GM12892 (cell line): ENCODE measurements at places on chromosomes 5 and 9.

DNA sequence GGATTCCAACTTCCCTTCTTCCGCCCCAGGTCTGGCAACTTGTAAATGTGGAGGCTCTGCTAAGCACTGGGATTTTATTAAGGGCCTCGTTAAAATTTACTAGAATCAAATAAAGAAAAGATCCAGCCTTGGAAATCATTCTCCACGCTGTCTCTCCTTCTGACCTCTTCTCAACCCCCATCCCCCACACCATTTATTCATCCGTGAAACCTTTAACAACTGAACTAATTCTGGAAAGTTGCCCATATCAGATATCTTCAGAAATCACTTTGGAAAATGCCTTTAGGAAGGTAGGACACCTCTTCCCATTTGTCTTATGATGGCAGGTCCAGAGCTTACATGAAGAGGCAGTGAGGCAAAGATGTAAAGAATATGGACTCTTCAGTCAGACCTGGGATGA, 288.5 kb downstream of the SLIT3 start:
- no peak for DNase-seq

- DNase-seq = no peak
Measured at GRCh38 chr5:6636293-6636692, 3.1 kb downstream of the SRD5A1 start.

DNA sequence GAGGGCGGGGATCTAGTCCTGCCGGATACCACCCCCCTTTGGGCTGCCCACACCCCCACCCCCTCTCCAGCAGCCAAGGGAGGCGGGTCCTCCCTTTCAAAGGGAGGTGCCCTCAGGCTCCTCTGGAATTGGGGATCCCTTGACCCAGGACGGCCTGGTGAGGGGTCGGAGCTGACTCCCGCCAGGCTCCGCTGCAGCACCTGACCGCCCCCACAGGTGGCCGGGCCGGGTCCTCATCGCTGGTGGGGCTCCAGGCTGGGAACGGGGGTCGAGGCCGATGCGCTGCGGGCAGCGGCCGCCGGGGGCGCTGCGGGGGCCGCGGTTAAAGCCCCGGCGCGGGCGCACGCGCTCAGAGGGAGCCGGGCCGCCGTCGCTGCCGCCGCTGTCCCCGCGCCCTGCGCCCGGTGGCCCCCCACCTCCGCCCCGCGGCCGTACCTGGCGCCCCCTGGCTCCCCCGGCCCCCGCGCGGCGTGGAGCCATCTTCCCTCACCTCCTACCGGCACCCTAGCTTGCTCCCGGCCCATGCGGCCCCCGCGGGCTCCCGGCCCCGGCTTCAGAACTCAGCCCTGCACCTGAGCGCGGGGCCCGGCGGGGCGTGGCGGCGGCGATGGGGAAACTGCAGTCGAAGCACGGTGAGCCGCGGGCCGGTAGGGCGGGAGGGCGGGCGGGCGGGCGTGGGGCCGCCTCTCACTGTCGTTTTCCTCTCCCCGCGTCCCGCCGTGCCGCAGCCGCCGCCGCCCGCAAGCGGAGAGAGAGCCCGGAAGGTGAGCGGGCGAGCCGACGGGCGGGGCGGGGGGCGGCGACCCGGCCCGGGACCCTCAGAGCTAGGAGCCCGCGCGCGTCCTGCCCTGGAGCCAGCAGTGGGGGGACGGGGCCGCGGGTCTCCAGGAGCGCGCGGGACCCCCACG, at the start of gene NKD2:
Gene NKD2 (plus strand): TSS at position 352 of the 908 bp plus-strand sequence. CDS start 256 bp downstream, at position 608.
- DNase-seq = peak; percentile 83

GRCh38 chr9:121631978-121632418, 19.4 kb upstream of the DAB2IP start:
- DNase-seq = no peak

- DNase-seq = no peak
Measured at GRCh38 chr5:134555223-134555889, 29.9 kb downstream of the JADE2 start.

GRCh38 chr9:37929441-37929895, 25.5 kb upstream of the SLC25A51 start:
- DNase-seq = no peak

GRCh38 chr5:168479166-168479565, 7.1 kb upstream of the RARS1 start:
- DNase-seq = no peak

- DNase-seq = no peak
Measured at GRCh38 chr5:116313366-116313765, 228.5 kb downstream of the COMMD10 start.

GRCh38 chr9:89122949-89123348, 55.7 kb downstream of the SHC3 start:
- no peak for DNase-seq

DNA sequence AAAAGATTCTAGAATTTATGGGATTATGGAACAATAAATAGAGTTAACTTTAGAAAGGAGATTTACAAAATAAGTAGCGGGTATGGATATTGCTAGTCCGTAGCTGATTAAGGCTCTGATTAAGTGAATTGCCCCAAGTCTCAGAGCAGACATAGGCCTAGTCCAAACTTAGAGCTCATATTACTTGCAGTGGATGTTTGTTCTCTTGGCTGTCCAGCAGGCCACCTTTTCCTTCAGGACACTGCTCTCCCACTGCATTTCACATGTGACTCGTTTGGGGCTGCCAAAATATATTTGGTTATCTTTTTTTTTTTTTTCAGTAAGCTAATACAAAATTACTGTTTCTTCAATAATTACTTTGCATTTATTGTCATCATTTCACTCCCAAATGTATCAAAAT, 76.6 kb downstream of the ARRDC3 start:
- DNase-seq = no peak

- DNase-seq = no peak
Measured at GRCh38 chr5:127660047-127660733, 11.3 kb downstream of the CTXN3 start.

GRCh38 chr5:72817076-72817481, 618 bp downstream of the TNPO1 start:
- peak; percentile 25 for DNase-seq

DNA sequence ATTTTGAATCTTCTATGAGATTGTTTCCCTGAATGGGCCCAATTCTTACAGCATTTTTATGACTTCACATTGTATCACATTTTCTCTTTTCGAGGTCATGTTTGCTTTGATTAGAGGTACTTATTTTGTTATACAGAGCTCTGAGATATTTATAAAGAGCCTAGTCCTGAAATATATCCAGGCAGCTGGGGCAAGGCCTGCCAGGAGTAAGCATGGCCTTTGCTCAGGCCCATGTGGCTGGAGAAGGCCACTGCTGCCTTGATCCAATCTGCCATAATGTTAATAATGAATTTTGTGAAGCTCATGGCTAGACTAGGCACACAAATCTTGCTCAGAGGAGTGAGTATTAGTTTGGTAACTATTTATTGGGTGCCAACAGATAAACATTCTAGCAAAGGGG, 96.0 kb downstream of the TARS1 start:
- DNase-seq = no peak

- DNase-seq = no peak
Measured at GRCh38 chr9:135174981-135175380, 87.5 kb downstream of the OLFM1 start.

GRCh38 chr5:133398646-133399101, 213.7 kb downstream of the FSTL4 start:
- DNase-seq = no peak

GRCh38 chr9:98327249-98327561, 71.8 kb upstream of the TBC1D2 start:
- DNase-seq = no peak

DNA sequence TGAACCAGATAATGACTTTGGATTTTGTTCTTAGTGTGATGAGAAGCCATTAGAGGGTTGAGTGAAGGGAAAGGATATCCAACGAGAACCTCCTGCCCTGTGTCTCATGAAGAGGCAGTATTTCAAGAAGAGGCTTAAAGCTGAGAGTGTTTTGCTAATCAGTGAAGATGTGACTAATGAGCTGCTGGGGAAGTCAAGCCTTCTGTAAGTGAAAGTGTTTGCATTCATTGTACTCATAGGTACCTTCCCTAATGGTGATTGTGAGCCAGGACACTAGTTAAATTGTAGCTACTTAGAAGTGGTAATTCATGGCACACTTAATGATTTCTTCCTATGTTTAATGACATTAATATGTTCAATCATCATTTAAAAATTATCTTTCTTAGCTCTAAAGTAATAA, 23.7 kb downstream of the PIP5K1B start:
- no peak for DNase-seq

- DNase-seq = no peak
Measured at GRCh38 chr9:77834898-77835488, 186.9 kb upstream of the GNA14 start.

DNA sequence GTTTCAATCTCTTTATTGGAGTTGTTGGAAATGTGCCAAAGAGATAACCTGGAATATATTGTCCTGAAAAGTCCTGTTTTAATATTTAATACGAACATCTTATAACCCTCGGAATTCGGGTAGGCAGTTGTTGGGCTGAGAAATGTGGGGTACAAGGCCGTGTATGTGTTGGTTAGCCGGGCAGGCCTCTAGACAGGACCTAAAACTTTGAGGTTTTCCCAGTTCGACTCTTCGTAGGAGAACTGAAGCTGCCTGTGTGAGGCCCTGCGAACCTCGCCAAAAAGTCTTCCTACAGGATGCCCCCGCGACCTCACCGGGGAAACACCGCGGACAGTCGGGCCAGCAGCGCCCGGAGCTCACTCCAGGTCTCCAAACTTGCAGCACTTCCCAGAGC, 583 bp upstream of the TJP2 start:
- DNase-seq = no peak

DNA sequence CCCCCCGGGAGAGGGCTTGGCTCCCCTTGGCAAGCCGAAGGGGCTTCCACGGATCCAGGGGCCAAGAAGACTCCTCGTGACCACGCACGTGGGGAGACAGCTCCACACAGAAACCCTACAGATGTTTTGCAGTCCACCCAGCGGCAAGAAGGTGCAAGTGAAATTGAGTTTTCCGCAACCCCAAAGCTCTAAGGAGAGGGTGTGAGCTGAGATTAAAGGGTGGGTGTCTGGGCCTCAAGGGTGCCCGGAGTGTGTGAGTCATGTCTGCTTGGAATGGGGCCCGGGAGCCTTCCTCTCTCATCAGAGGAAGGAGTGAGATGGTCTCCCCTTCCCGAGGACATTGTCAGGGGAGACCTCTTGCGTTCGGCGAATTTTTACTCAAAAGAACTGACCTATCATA, 79.1 kb downstream of the OLFM1 start:
- DNase-seq = no peak

DNA sequence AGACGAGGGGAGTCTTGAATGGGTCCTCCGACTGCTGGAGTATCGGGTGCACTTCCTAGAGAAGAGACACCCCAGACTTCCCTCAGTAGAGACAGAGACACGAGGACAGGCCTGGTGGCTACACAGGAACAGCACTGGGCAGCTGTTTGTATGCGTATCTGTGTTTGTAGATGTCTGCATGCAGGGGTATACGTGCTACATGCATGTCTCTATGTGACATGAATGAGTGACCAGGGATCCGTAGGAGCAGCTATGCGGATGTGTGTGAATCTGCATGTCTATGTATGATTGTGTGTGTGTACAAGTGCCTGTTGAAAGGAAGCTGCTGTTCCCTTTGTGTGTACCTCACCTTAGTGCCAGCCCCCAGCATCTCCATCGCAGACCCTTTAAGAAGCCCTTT, 31.2 kb downstream of the CNTFR start:
- DNase-seq = no peak

DNA sequence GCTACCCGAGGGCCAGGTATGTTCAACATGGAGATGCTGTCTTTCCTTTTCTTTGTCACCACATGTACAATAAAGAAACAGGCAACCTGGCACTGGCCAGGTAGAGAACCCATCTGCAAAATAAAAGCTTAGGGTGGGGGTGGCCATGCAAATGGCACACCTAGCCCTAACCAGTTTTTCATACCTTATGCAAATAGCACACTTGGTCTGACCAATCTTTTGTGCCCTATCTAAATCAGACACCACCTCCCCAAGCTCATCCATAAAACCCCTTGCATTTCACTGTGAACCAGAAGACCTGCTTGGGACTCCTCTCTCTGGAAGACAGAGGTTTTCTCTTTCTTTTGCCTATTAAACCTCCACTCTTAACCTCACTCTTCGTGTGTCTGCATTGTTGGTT, 33.9 kb downstream of the JAKMIP2 start:
- DNase-seq = no peak

- no peak for DNase-seq
Measured at GRCh38 chr5:541539-542318, 17.5 kb upstream of the SLC9A3 start.

GRCh38 chr9:16045651-16046280, 492.9 kb downstream of the CCDC171 start:
- DNase-seq = no peak

DNA sequence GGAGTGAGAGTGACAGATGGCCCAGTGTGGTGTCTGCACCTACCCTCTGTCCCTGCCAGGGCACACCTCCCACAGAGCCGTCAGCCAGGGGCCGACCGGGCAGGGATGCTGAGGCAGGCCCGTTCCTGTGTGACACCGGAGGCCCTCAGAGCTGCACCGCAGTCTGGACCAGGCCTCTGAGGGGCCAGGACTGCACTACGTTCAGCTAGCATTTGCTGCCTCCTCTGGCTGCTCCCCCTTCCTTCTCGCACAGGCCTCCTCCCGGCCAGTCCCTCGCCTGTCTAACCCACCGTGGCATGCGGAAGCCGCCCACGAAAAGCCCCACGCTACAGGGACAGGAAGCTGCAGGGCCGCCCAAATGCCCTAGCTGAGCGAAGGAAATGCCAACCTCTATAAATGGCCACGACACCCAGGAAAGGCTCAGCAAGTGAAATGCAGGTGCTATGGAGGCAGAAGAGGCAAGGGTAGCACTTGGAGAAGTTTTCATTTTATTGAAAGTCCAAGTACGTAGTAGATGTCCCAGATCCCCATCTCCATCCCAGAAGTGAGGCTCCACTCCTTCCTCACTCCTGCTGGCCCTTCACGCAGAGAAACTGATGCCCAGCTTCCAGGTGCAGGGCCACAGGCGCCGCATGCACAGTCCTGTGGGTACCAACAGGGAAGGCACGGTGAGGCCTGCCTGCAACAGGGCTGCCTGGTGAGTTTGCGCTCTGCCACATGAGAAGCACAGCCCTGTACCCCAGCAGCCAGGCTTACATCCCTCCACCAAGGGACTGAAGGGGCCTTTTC, 38.7 kb downstream of the MAPK9 start:
- DNase-seq = no peak

DNA sequence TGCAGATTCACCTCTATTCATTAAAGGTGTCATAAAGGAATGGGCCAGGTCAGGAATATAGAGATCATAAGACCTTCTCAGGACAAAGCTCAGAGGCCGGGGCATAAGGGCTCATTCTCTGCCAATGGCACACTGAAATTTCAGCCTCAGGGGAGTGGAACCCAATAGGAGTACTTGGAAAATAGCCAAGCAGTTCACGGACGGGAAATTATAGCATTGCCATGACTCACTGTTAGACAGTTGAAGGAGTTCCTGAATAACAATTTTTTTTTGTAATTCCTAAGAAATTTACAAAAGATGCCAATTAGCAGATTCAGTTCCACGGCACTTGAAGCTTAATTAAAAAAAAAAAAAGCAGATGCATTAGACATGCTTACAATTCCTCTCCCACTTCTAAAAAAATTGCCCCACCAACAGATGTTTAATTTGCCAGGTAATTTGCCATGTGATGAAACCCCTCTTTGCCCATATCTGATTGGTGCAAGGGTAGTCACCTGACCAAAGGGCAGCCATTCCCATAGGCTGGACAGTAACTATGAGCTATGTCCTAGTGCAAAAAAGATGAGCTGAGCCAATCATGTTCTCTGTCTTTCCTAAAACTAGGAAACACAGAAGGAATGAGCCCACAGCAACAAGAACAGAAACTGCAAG, 58.6 kb downstream of the PTCD2 start:
- no peak for DNase-seq

- no peak for DNase-seq
Measured at GRCh38 chr5:112374818-112375217, 44.3 kb downstream of the EPB41L4A start.
